ENCODE measurements at places on chromosomes 7 and 10. TPM values are rescaled to one million over a fixed set of nuclear protein-coding genes. Genes with fewer than 3 reads are reported as not detected.

GRCh38 chr10:15122477-15123030 lies 25.4 kb downstream of the RPP38 start:
- peaks cover 6% of the 10 kb centered on the region for H3K4me1 ChIP-seq
- peaks cover 9% of the 10 kb centered on the region for H3K36me3 ChIP-seq
- no peak for DNase-seq
- peak overlapping the region; percentile 6 for H3K27ac ChIP-seq
- no peak overlapping the region for H3K4me3 ChIP-seq
- H3K27me3 ChIP-seq = no peaks in the 10 kb centered on the region

DNA sequence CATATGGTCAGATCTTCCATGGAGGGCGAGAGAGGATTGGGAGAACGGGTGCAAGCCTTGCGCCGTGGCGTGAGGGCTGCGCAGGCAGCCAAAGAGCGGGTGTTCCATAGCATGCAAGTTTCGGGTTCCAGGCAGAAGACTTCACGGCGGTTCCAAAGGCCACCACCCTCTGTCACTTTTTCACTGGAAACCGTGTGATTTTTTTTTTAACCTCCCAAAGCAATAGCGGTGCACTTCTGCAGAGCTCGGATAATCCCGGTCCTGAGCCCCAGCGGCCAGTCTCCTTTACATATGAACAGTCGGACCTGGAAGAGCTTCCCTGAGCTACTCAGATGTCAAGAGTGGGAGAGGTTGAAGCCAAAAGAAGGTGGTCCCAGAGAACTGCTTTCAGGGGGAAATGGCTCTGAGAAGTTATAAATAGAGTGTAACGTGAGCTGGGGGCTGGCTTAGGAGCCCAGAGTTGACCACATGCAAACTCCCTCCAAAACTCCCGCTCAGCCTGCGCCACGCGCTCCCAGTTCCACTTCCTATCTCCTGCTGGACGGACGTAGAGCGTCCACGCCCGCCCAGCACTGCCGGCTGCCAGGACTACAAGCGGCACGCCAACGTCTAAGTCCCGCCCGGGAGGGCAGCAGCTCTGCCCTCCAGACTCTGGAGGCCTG lies at the start of gene MEOX2:
TSS of gene MEOX2 (minus strand) at position 389 of the 662 bp plus-strand sequence. CDS start at position 108, 281 bp downstream.
- peak within 1 kb of the TSS; percentile 30 for H3K27ac ChIP-seq
- peak; percentile 31 for DNase-seq
- H3K4me1 ChIP-seq = peaks cover 3% of the 10 kb centered on the region
- peaks cover 13% of the 10 kb centered on the region for H3K27me3 ChIP-seq

- no peak overlapping the region for H3K27ac ChIP-seq
- no peaks in the 10 kb centered on the region for H3K4me1 ChIP-seq
- no peak overlapping the region for H3K4me3 ChIP-seq
- no peaks in the 10 kb centered on the region for H3K27me3 ChIP-seq
- no peak for DNase-seq
- H3K36me3 ChIP-seq = peaks cover 4% of the 10 kb centered on the region
These were observed 15.9 kb downstream of the GBF1 start for GRCh38 chr10:102261196-102261595.

GRCh38 chr10:30055226-30055662 lies 4.1 kb downstream of the JCAD start:
- peak; percentile 31 for DNase-seq
- no peak overlapping the region for H3K4me3 ChIP-seq
- H3K27me3 ChIP-seq = no peaks in the 10 kb centered on the region
- no peaks in the 10 kb centered on the region for H3K36me3 ChIP-seq
- no peak overlapping the region for H3K27ac ChIP-seq

DNA sequence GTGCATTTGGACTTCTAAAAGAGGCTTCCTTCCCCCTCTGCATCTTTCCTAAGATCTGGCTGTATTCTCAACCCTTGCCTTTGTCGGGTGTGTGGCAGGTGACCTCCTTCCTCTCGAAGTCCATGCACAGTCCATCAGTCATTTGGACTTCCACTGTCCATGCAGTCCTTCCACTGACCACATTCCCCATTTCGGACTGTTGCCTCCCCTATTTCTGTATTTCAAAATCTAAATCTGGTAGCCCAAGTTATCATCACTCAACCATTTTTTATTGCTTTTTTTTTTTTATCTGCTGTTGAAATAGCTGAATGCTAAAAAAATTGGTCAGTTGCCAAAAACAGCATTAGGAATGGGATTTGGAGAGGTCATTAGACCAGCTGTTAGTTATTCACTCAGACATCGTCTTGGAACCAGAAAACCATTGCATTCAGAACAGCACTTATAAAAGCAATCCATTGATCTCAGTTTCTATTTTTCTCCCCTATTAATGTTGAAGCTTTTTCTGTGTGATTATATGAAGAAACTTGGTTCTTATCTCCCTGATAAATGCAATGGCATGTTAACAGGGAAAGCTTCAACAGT lies 575.6 kb downstream of the KIF20B start:
- no peaks in the 10 kb centered on the region for H3K36me3 ChIP-seq
- no peak overlapping the region for H3K27ac ChIP-seq
- DNase-seq = peak; percentile 81
- H3K4me1 ChIP-seq = no peaks in the 10 kb centered on the region

NPSR1 gene
- not detected for total RNA-seq

VSTM4 gene
- total RNA-seq = 4.4 TPM

CALHM3 gene
- not detected for total RNA-seq

OR9A2 gene
- total RNA-seq = not detected

Data from fibroblast of lung (primary cell).